T-helper 17 cell (primary cell): ENCODE measurements at places on chromosomes 6 and 20. TPM values are rescaled to one million over a fixed set of nuclear protein-coding genes. Genes with fewer than 3 reads are reported as not detected.
A peak's percentile ranks its signal among the peaks of the same experiment; 100 is the strongest.

The RAMACL gene
- 0.44 TPM for total RNA-seq

DNA sequence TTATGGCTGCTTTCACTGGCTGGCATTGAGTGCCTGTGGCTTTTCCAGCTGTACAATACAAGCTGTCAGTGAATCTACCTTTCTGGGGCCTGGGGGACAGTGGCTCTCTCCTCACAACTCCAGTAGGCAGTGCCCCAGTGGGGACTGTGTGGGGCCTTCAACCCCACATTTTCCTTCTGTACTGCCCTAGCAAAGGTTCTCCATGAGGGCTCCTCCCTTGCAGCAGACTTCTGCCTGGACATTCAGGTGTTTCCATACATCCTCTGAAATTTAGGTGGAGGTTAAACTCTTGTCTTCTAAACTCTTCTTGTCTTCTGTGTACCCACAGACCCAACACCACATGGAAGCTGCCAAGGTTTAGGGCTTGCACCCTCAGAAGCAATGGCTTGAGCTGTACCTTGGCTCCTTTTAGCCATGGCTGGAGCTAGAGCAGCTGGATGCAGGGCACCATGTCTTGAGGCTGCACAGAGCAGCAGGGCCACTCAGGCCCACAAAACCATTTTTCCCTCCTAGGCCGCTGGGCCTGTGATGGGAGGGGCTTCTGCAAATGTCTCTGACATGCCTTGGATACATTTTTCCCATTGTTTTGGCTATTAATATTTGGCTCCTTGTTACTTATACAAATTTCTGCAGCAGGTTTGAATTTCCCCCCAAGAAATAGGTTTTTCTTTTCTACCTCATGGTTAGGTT lies 9.6 kb downstream of the PEX7 start:
- no peaks in the 10 kb centered on the region for H3K27me3 ChIP-seq
- H3K4me1 ChIP-seq = peaks cover 3% of the 10 kb centered on the region
- H3K27ac ChIP-seq = no peak overlapping the region
- no peak for DNase-seq
- no peak overlapping the region for H3K4me3 ChIP-seq
- peaks cover 11% of the 10 kb centered on the region for H3K36me3 ChIP-seq

DNA sequence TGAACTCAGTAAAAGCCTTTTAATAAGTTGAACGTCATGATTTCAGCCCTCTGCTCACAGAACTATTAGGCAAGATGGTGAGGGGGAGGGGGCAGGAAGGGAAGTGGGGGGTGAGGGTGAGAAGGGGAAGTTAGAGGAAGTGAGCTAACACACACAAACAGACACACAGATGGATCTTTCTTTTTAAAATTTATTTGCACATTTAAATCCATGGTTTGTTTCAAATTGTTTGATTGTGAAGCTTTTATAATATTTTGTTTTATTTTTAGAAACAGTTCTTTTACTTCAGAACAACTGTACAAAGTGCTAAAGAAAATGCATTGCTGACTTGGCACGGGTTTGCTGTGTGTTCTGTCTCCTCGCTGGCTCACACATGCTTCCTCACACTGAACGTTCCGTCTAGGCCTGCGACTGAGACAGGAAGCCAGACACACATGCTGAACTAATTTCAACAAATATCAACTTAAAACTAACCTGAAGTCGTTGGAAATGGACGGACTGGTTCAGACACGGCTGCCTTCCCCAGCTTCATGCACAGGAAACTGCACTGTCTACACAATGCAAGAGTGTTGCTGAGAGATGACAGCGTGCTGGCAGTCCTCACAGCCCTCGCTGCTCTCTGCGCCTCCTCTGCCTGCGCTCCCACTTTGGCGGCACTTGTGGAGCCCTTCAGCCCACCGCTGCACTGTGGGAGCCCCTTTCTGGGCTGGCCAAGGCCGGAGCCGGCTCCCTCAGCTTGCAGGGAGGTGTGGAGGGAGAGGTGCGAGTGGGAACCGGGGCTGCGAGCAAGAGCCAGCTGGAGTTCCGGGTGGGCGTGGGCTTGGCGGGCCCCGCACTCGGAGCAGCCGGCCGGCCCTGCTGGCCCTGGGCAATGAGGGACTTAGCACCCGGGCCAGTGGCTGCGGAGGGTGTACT lies 8.1 kb upstream of the ZBP1 start:
- H3K27ac ChIP-seq = peak overlapping the region; percentile 90
- peak overlapping the region; percentile 83 for H3K4me3 ChIP-seq
- peaks cover 25% of the 10 kb centered on the region for H3K4me1 ChIP-seq
- H3K27me3 ChIP-seq = no peaks in the 10 kb centered on the region
- no peak for DNase-seq

DNA sequence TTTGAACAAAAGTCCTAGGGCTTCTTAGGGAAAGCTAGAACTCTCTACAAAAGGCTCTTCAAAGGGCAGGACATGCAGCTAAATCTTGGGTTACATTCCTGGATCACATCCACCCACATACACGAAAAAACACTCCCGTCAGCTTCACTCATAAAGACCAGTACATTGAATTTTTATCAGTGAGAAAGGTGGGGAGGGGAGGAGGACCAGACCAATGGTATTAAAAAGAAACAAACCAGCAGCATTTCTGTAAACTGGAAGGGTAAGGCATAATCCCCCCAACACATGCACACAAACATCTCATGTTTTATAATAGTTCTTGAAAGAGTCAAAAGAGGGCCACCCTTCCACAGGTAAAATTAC lies 31.6 kb downstream of the MYLK4 start:
- H3K27me3 ChIP-seq = peaks cover 1% of the 10 kb centered on the region
- no peaks in the 10 kb centered on the region for H3K4me1 ChIP-seq
- H3K36me3 ChIP-seq = no peaks in the 10 kb centered on the region
- no peak overlapping the region for H3K4me3 ChIP-seq
- H3K27ac ChIP-seq = no peak overlapping the region
- no peak for DNase-seq

The ZNF341 gene
- 4.0 TPM for total RNA-seq

DNA sequence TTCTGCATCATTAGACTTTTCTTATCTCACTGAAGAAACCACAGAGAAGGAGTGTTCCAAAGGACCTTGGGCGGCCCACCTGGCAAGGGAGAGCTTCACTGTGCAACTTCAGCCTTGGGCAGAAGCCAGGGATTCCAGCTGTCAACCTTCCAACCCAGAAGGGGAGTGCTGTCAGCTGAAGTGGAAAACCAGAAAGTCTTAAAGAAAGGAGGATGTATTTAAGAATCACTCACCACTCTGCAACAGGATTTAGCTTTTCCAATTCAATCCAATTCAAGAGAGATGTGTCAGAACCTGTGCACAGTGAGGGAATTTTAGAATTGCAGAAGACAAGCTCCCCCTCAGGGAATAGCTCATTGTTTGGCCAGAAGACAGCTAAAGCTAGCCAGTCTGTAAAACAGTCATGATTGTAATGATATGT lies 553.7 kb downstream of the CD83 start:
- H3K4me1 ChIP-seq = peaks cover 11% of the 10 kb centered on the region
- no peaks in the 10 kb centered on the region for H3K36me3 ChIP-seq
- H3K4me3 ChIP-seq = no peak overlapping the region
- no peaks in the 10 kb centered on the region for H3K27me3 ChIP-seq
- DNase-seq = no peak

- peaks cover 33% of the 10 kb centered on the region for H3K4me1 ChIP-seq
- peaks cover 5% of the 10 kb centered on the region for H3K36me3 ChIP-seq
- no peak for DNase-seq
- peak overlapping the region; percentile 91 for H3K4me3 ChIP-seq
- peak overlapping the region; percentile 96 for H3K27ac ChIP-seq
Observed at GRCh38 chr6:159691133-159691962, 1.7 kb downstream of the SOD2 start.

GRCh38 chr20:61664556-61665320 lies 400.9 kb downstream of the TAF4 start:
- H3K4me3 ChIP-seq = no peak overlapping the region
- no peaks in the 10 kb centered on the region for H3K4me1 ChIP-seq
- no peak for DNase-seq
- H3K27me3 ChIP-seq = no peaks in the 10 kb centered on the region
- no peaks in the 10 kb centered on the region for H3K36me3 ChIP-seq

The LGSN gene
- total RNA-seq = not detected

The CST4 gene
- not detected for total RNA-seq
